Brain microvascular endothelial cell (primary cell): ENCODE measurements at places on chromosomes 4 and X.

GRCh38 chr4:10893395-10893794 is 208.8 kb upstream of the CLNK start:
- DNase-seq: no peak

- DNase-seq: no peak
Observed at GRCh38 chrX:75963774-75964173, 178.7 kb upstream of the MAGEE2 start.

DNA sequence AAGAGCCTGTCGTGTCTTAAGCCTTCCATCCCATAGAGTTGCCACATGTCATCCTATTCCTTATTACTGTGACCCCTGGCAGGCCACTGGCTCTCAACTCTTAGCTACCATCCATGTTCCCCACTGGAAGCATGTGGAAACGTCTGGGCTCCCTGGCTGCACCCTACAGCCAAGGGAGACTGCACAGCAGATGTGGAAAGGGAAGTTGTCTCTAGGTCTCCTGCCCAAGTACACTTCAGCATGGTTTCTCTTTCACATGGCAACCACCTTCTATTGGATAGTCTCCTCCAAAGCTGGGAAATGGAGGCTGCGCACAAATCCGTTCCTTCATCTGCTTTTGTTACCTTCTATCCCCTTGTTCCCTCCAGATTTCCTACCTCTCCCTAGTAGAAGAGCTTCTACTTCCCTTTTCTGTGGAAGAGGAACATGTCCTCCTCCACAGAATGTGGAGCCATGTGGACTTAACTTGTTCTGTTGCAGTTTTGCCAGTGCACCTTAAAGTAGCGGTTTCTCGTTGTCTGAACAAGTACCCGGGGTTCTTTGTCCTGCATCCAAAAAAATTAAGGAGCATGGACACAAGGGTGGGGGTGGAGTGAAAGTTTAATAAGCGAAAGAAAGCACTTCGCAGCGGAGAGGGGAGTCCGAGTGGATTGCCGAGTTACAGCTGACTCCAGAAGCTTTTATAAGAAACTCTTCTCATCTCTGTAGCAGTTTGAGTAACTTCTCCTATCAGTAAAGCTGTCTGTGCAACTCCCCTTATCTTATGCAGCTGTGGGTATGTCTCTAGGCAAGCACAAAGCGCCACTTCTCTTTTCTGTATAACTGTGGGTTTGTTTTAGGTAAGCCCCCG is 52.5 kb downstream of the HMGB2 start:
- no peak for DNase-seq

- no peak for DNase-seq
Observed at GRCh38 chr4:85792376-85793232, 317.7 kb downstream of the ARHGAP24 start.

- DNase-seq: no peak
Observed at GRCh38 chr4:84648178-84648577, 65.3 kb downstream of the CDS1 start.

DNA sequence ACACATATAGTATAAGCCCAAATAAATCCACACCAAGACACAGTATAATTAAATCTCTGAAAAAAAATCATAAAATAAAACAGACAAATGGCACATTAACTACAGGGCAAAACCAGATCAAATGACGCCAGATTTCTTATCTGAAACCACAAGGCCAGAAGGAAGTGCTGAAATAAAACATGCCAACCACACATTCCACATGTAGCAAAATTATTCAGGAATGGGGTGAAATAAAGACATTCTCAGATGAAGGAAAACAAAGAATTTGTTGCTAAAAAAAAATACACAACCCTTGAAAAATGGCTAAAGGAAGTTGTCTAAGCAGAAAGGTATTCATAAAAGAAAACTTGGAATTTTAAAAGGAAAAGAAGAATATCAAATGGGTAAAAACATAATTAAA is 4.5 kb upstream of the DCAF12L1 start:
- DNase-seq: no peak
